Glutamatergic neuron (in vitro differentiated cells): ENCODE measurements at places on chromosomes 2 and 18. TPM values are rescaled to one million over a fixed set of nuclear protein-coding genes. Genes with fewer than 3 reads are reported as not detected.
A peak's percentile ranks its signal among the peaks of the same experiment; 100 is the strongest.

DNA sequence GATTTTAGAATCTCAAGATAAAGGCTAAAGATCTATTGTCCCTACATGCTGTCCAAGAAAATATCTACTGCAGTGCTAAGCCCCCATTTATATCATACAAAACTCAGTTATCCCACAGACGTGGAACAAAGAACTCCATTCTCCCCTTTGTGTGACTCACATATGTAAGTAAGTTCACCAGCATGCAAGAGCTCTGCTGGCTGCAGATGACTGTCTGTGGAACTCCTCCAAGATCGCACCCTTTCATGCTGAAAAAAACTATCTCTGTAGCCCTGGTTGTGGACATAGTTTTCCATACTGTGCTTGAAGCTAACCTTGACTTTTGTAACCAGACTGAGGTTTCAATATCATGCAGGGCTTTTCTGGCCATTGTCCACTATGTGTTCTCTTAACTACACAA is 207.1 kb downstream of the ZNF521 start:
- H3K4me1 ChIP-seq, result peaks cover 31% of the 10 kb centered on the region
- DNase-seq, result no peak
- no peak overlapping the region for H3K27ac ChIP-seq
- no peak overlapping the region for H3K4me3 ChIP-seq
- no peaks in the 10 kb centered on the region for H3K27me3 ChIP-seq

DNA sequence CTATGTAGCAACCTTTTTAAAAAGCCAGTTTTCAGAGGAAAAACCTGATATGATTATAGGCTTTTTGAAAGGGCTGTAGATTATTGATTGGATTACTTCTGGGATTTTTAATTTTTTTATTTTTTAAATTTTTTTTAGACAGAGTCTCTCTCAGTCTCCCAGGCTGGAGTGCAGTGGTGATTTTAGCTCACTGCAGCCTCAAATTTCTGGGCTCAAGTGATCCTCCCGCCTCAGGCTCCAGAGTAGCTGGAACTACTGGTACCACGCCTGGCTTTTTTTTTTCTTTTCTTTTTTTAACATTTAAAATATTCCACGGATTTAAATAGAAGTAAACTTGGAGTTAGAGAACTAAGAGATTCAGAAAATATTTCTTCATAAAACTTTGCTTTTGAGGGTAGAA is 1.2 kb downstream of the MRPL19 start:
- H3K27ac ChIP-seq, result no peak overlapping the region
- H3K4me1 ChIP-seq, result peaks cover 3% of the 10 kb centered on the region
- DNase-seq, result no peak
- H3K4me3 ChIP-seq, result peak overlapping the region; percentile 97
- H3K36me3 ChIP-seq, result no peaks in the 10 kb centered on the region
- no peaks in the 10 kb centered on the region for H3K27me3 ChIP-seq

GRCh38 chr2:134375935-134376334 is 122.1 kb downstream of the MGAT5 start:
- peaks cover 5% of the 10 kb centered on the region for H3K4me1 ChIP-seq
- DNase-seq, result peak; percentile 35
- H3K27ac ChIP-seq, result no peak overlapping the region
- H3K27me3 ChIP-seq, result peaks cover 10% of the 10 kb centered on the region
- H3K36me3 ChIP-seq, result no peaks in the 10 kb centered on the region
- H3K4me3 ChIP-seq, result no peak overlapping the region

- H3K4me1 ChIP-seq, result peaks cover 8% of the 10 kb centered on the region
- H3K36me3 ChIP-seq, result no peaks in the 10 kb centered on the region
Observed at GRCh38 chr2:38075507-38076151, at the start of gene CYP1B1. TSS of gene CYP1B1 (minus strand) at chr2:38076151. CDS start at chr2:38075388, 763 bp downstream.

The PCGF1 gene
- total RNA-seq, result 32.3 TPM

The SLC11A1 gene
- total RNA-seq, result not detected

GRCh38 chr2:122704109-122704563 is 948.7 kb downstream of the TSN start:
- no peak overlapping the region for H3K4me3 ChIP-seq
- H3K27me3 ChIP-seq, result no peaks in the 10 kb centered on the region
- H3K4me1 ChIP-seq, result no peaks in the 10 kb centered on the region
- DNase-seq, result no peak
- no peaks in the 10 kb centered on the region for H3K36me3 ChIP-seq

GRCh38 chr2:190069936-190070696 is 7.6 kb upstream of the MSTN start:
- H3K27me3 ChIP-seq, result peaks cover 2% of the 10 kb centered on the region
- H3K27ac ChIP-seq, result no peak overlapping the region
- H3K4me1 ChIP-seq, result no peaks in the 10 kb centered on the region

DNA sequence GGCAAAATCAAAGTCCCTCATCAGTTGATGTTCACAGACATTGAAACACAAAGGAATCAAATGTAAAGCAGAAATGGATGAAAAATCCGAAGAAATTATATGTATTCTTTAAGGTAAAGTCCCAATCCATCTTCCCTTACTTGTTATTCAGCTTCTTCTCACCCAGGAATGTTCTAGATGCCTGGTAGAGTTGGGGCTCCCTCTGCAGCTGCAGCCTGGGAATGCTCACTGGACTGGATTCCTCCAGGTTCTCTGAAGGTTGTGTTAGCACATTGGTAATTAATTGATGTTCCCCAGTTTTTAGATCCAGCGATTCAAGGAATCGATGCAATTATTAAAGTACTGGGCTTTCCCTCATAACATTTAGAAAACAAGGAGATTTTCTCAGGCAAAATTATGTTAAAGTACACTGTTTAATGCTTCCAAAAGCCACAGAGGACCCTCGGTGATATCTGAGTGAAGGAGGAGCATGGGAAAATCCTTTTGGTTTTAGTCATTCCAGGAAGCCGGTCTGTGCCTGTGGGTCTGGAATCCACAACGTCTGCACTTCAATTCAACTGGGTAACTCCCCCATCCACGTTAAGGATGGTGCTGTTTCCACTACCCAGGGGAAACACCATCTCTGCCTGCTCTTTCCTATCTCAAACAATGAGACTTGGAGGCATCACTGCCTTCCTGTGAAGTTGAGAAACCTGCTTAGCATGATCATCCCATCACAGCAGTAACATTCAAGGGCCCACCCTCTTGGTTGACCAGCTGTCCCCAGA is 22.0 kb downstream of the NTSR2 start:
- no peak for DNase-seq
- peaks cover 4% of the 10 kb centered on the region for H3K36me3 ChIP-seq
- no peak overlapping the region for H3K27ac ChIP-seq

DNA sequence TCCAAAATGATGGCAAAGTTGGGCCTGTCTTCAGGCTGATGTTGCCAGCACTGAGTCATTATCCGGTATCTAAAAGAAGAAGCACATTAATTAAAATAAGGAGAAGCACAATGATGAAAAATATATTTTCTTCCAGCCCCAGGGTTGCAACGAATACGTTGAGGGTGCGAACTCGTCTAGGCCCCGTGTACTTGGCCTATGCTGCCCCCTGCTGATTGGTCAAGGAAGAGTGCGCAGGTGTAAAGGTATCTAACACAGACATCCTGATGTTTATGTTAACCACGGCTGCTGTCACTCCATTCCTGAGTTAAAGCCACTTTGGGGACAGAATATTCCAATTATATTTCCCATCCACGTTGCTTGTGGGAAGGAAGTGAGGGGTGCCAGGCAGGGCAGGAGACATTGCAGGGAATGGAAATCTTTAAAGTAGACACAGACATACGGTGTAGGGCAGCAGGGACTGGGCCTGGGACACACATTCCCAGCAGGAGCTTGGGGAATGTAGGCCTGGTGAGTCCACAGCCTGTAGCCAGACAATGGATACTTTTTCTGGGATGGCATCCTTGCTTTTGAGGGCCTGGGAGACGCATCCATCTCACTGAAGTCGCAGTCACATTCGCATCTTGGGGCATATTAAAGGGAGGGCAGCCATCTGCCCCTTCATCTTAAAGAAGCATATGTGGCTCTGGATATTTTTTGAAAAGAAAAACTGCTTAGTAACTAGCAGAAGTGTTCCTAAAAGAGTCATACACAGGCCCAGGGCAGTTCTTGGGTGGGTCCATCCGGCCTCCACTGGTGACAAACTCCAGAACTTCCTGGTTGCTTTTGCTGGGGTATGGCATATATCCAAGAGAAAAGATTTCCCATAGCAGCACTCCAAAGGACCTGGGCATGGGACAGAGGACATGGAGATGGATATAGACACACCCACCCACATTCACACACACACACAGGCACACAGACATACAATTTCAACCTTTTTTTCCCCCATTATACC is 81.9 kb downstream of the CLIP4 start:
- H3K36me3 ChIP-seq, result no peaks in the 10 kb centered on the region
- no peak overlapping the region for H3K4me3 ChIP-seq
- peaks cover 3% of the 10 kb centered on the region for H3K4me1 ChIP-seq
- peak; percentile 82 for DNase-seq
- H3K27ac ChIP-seq, result no peak overlapping the region
